A172 (cell line): ENCODE measurements at places on chromosomes 5 and 9.

DNA sequence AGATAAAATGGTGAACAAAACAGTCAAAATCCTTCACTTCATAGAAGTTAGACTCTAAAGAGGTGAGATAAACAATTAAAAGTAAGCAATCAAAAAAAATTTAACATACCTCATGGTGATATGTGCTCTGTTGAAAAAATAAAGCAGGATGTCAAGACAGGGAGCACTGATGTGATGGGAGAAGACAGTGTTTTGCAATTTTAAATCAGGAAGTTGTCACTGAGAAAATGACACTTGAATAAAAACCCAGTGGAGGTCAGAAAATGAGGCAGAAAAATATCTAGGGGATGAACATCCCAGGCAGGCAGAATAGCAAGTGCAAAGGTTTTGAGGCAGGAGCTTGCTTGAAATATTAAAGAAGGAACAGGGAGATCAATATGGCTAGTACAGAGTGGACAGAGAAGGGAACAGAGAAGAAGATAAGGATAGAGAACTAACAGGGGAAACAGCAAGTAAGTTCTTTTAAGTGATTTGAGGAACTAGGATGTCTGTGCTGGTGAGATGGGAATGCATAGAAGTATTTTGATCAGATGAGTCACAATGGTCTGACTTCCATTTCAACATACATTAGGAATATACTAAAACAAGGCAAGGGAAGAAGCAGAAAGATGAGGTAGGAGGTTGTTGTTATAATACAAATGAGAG is 130.4 kb downstream of the CHSY3 start:
- DNase-seq: no peak

GRCh38 chr5:100464418-100464817 is 70.8 kb upstream of the FAM174A start:
- DNase-seq: peak; percentile 85

- no peak for DNase-seq
Measured at GRCh38 chr5:124645396-124645795, 101.0 kb downstream of the ZNF608 start.

DNA sequence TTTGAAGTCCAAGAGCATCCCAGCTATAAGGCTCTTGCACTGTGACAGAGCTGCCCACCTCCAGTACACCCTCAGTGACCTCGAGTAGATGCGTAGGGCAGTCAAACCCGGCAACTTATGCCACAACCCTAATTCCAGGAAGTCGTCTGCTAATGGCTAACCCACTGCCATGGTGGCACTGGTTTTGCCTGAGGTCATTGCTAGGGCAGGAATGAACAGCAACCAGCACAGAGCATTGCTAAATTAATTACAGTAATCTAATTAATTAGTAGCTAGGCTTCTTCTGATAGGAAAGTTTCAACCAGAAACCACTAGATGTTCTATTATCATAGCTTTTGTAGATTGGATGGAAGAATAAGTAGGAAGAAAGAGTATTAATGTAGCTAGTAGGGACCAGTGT is 122.8 kb downstream of the DPYSL3 start:
- DNase-seq: no peak

DNA sequence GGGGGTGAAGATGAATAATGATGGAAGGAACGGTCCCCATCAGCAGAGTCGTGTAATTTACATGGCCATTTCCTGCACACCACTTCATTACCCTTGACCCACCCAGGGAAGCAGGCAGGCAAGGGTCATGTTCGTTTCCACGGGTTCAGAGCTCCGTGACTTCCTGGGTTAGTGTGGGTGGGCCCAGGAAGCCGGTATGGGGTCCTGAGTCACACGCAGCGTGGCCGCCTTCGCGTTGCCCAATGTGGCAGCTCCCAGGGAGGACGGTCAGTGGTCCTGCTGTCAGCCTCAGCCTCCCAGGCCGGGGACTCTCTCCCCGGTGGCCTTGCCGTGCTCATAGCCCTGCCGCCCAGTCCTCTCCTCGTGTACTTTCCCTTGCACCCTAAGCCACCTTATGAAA is 5.1 kb upstream of the TERT start:
- no peak for DNase-seq

- DNase-seq: no peak
Measured at GRCh38 chr5:107726896-107727295, 56.2 kb upstream of the EFNA5 start.

GRCh38 chr9:36471359-36471758 is 71.3 kb upstream of the RNF38 start:
- DNase-seq: no peak

DNA sequence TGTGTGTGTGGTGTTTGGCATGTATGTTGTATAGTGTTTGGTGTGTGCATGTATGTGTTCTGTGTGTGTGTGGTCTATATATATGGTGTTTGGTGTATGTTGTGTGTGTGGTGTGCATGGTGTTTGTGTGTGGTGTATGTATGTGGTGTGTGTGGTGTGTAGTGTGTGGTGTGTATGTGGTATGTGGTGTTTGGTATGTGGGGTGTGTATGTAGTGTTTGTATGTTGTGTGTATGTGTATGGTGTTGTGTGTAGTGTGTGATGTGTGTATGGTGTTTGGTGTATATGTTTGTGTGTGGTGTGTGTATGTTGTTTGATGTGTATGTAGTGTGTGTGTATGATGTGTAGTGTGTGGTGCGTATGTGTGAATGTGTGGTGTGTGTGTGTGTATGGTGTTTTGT is 78.8 kb downstream of the HMCN2 start:
- no peak for DNase-seq

DNA sequence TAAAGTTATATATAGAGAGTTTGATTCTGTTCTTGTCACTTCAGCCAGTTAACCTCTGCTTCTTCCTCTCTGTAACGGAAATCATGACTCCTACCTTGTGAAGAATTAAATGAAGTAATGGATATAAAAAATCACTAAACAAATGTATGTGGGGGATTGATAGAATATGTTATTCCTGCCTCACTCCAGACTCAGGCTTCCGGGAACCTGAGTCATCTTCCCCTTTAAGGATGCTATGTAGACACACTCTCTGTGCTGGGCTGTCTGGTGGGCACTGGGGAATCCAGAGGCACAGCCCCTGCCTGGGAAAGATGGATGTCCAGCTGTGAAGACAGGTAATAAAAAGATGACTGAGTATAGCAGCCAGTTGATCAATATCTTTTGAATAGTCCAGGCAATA is 77.4 kb downstream of the ZNF618 start:
- no peak for DNase-seq

- peak; percentile 69 for DNase-seq
Measured at GRCh38 chr5:149371296-149371962, 7.7 kb downstream of the IL17B start.

- DNase-seq: no peak
Measured at GRCh38 chr5:44329716-44330115, 59.5 kb downstream of the FGF10 start.

GRCh38 chr5:318341-318897 is 3.1 kb upstream of the AHRR start:
- peak; percentile 83 for DNase-seq
